ENCODE measurements at places on chromosomes 7 and 10.

DNA sequence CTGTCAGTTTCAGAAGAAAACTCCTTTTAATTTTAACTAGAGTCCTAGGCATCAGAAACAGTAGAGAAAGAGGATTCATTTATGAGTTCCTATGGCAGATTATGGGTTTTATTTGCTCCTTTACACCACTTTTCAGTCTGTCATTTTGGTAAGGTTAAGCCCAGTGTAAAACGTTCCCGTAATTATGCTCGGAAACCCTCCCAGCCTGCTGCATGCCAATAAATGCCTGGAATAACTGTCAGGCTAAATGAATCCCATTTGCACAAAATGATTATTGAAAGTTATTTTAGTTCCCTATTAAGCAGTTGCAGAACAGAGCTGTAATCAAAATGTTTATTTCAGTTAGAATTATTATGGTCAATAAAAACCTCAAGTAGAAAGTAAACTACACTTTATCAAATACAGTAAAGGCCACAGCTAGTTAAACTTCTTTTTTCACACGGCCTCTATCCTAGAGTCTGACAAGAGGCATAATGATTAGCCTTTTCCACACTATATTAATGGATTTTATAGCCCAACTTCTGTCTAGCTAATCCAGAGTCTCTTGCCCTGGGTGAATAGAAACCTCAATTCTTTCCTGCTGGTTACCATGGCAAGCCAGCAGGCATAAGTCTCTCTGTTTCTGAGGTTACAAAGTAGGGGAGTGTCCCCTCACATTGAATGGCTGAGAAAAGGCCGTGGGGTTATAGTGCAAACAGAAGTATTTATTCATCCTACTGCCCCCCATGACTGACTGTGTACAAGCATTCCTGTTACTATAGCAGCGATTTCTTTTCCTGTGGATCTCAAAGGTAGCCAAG is 80.8 kb upstream of the NPVF start:
- no peak for ATAC-seq

GRCh38 chr10:8102708-8103401 is 48.4 kb downstream of the GATA3 start:
- ATAC-seq = no peak

- ATAC-seq = no peak
Measured at GRCh38 chr7:130841416-130841815, 107.4 kb upstream of the KLF14 start.

DNA sequence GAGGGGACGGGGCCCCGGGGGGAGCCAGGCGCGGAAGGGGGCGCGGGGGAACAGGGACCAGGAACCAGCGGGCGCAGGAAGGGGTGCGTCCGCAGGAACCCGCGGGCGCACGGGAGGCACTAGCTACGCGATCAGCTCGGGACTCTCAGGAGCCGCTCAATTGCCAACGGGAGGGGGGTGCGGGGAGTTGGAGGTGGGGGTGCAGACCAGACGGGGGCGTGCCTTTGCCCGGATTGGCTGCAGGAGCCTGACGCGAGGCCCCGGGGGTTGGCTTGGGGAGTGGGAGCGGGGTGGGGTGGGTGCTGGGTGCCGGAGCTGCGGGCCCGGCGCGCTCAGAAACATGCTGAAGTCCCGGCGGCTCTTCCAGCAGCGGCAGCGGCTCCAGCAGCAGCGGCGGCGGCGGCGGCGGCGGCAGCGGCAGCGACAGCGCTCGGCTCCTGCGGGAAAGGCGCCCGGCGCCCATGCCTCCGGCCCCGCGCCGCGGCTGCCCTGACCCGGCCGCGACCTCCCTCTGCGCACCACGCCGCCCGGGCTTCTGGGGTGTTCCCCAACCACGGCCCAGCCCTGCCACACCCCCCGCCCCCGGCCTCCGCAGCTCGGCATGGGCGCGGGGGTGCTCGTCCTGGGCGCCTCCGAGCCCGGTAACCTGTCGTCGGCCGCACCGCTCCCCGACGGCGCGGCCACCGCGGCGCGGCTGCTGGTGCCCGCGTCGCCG is at the start of gene ADRB1:
TSS of gene ADRB1 (plus strand) at position 335 of the 715 bp plus-strand sequence. CDS start at position 602, 267 bp downstream.
- no peak for ATAC-seq

DNA sequence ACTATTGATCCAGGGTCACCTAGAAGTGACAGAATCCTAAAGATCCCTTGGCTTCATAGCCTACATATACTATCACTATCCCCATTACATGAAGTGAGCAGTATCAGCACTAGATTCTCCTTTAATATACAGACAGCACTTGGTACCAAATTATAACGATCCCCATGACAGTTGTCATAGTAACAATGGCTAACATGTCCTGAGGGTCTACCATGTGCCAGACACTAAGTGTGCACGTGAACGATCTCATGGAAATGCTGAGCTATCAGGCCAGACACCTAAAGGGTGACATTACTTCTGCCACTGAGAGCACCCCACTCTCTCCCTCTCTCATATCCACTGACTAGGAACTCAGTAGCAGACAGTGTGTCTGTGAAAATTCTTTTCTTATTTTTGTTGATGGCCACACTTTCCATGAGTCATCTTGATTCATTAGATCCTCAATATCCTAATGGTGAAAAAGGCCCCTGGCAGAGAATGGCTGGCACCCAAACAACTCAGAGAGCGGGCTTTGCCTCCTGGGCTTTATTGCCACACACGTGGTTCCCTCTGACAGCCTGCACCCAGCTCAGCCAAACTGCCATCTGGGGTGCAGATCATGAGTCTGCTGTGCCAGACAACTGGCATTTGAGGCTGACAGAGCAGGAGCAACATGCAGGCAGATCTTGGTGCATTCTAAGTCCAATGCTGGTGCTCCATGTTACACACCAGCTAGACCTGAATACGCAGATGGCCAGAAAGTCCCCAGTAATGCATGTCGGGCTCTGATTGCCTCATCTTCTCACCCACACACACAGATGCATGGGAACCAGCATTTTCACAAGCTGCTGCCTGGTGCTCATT is 176.3 kb downstream of the DGKI start:
- no peak for ATAC-seq

DNA sequence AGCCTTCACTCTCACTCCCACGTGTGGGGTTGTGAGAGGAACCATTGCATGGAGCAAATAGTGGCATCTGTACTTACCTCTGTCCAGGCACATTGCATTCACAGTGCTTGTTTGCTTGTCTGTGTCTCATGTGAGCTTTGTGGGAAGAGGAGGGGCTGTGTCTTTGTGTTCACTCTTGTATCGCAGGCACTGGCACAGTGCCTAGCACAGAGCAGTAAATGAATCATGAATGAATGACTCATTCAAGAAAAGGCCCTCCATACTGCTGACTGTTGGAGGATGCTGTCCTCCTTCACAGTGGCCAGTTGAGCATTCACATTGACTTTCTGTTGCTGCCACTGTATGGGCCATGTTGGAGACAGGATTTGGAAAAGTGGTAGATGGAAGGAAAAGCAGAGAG is 125.3 kb downstream of the SORCS3 start:
- no peak for ATAC-seq

Data from activated CD4-positive, CD25-positive, alpha-beta regulatory T cell treated with anti-CD3 and anti-CD28 coated beads, Interleukin-2, amount 50 U/mL, for 24 hours (primary cell).